ENCODE measurements at places on chromosomes 1 and 21.

DNA sequence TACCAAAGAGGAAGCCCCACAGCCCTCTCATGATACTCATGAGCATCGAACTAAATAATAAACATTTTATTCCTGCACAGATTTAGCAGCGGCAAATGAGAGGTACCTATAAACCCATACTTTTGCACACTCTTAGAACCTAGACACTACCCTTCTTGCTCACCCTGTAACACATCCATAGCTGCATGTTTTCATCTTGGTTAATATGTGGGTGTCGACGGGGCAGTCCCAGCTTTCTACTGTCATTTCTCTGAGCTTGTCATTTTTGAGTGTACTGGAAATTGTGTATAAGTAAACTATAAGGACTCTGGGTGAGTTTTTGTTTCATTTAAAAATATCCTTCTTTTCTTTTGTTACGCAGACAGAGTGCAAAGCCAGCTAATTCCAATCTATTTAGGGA lies 25.5 kb downstream of the OVGP1 start:
- no peak for DNase-seq

DNA sequence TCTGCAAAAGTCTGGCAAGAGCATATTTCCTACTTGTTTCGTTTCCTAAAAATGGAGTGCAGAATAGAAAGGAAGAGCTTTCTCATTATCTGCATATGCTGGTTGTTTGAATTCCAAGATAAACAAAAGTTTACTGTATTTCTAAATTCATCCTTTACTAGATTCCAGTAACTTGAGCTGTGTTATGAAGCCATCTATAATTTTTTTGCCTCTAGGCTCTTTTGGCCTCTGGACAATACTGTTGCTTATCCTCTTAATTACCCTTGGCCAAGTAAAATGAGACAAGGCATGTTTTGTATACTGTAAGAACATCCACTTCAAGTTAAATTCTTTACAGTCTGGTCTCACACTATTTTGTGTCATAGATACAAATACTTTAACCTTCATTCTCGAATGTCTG lies 45.6 kb upstream of the HFM1 start:
- no peak for DNase-seq

GRCh38 chr21:34023691-34024373 lies 49.5 kb upstream of the MRPS6 start:
- no peak for DNase-seq

GRCh38 chr1:42380586-42381279 lies at the start of gene RIMKLA:
Gene RIMKLA, plus strand, starts transcription at chr1:42380792. Its CDS starts 143 bp downstream, at chr1:42380935.
- no peak for DNase-seq

GRCh38 chr1:157490467-157491165 lies 61.7 kb downstream of the FCRL5 start:
- DNase-seq: peak; percentile 73

GRCh38 chr1:58515794-58516401 lies 30.6 kb downstream of the OMA1 start:
- DNase-seq: peak; percentile 40
